ENCODE measurements at places on chromosomes 4 and X.

GRCh38 chr4:24736066-24736465, 59.3 kb upstream of the SOD3 start:
- no peak for DNase-seq

DNA sequence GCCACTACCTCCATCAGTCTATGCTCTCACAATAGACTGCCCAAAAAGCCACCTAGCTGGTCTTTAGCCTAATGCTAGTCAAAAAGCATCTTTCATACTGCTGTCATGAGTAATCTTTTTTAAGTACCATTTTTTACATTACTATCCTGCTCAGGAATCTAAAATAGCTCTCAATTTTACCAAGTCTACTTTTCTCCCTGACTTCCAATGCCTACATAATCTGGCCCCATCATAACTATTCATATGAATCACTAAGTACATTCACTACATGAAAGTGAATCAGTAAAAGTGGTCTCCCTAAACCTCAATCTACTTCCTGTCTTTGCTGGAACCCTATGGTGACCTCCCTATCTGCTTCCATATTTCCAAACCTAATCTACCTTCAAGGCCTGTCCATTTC, 105.9 kb downstream of the THOC2 start:
- DNase-seq, result no peak

DNA sequence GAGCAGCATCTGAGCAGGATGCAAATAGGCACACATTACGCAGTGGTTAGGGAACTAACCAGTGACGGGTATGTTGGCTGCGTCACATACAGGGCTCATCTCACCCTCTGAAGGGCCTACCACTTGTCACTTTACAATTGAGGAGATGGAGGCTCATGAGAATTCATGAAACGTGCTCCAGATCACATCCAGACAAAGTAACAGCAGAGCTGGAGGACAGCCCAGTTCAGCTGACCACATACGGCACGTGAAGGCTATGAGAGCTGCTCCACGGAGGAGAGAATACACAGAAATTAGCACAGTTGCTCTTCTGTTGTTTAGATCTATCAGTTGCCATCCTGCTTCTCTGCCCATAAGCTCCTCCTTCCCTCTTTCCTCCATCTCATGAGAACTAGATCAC, 78.4 kb downstream of the FAM9B start:
- DNase-seq, result no peak

DNA sequence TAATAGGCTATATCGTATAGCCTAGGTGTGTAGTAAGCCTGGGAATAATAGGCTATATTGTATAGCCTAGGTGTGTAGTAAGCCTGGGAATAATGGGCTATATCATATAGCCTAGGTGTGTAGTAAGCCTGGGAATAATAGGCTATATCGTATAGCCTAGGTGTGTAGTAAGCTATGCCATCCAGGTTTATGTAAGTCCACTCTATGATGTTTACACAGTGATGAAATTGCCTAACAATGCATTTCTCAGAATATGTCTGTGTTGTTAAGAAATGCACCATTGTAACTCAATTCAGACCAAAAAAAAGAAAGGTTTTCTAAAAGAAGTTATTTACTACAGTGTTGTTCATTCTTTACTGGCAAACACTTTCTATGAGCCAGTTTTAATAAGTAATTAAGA, 1387.2 kb downstream of the STIM2 start:
- DNase-seq, result no peak

- DNase-seq, result no peak
Measured at GRCh38 chr4:82044141-82044993, 329.4 kb downstream of the HNRNPD start.

GRCh38 chr4:1321486-1321885, 25.5 kb upstream of the UVSSA start:
- DNase-seq, result no peak

DNA sequence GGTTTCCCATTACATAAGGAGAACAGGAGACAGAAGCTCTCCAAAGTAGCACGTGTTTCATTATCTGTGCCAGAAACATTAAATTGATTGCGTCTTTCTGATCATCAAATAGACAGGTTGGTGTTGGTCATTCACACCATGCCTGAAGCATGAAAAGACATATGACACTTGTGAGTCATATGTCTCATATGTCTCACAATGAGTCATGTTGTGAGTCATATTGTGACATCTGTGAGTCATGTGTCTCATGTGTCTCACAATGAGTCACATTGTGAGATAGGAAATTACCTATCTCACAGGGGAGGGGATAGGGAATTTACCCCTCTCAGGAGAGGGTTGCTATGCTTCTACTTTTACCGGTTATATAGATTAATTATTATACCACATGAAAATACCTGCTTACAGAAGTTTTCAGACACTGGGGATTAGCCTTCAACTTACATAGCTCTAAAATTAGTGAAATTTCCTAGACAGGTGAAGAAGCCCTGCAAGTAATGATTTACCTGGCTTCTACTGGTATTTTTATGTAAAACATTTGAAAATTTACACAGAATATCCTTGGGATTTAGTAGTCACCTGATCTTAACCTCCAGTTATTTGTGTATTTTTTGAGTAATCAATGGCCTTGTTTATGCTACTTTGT, 80.8 kb downstream of the NPFFR2 start:
- no peak for DNase-seq

DNA sequence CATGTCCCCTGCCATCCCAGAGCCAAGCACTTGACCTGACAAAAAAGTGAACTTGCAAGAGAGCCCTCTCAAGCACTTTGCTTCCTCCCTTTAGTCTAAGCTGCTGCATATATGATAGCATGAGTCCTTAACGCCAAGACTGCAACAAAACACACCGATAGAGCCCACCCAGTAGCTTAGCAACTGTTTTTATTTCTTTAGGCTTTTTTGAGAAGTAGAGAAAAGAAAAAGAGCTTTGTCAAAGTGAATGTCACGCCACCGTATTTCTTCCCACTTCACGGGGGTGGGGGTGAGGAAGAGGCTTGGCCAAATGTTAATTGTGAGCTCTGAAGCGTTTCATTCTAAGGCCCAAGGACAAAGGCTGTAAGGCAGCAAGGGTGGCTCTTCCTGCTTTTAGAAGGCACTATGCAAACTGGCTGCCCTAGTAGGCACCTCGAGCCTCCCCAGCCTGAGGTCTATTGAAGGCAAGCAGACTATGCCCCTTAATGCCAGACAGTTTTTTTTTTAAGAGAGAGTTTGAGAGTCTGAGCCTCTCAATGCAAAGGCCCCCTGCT, 138.6 kb downstream of the HS6ST2 start:
- no peak for DNase-seq

GRCh38 chr4:174036111-174036510, 247.4 kb downstream of the FBXO8 start:
- no peak for DNase-seq

DNA sequence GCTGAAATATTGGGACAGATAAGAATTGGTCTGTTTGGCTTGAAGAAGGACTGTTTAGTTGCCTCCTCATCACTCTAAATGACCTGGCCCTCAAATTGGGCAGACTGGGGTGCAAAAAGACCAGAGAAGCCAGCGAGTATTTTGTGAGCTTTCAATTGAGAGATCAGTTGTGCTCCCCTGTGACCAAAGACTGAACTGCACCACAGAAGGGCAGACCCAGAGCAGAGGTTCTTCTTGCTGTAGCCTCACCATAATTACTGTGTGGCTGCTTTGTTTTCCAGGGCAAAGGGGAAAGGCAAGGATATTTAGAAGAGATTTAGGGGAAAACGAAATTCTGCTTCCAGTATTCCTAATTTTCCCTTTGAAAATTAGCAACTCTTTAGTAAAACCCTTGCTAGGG, 104.0 kb upstream of the MBNL3 start:
- no peak for DNase-seq

GRCh38 chr4:146260521-146260920, 46.2 kb downstream of the REELD1 start:
- no peak for DNase-seq

GRCh38 chrX:11164433-11164832, 53.3 kb downstream of the HCCS start:
- DNase-seq, result no peak

DNA sequence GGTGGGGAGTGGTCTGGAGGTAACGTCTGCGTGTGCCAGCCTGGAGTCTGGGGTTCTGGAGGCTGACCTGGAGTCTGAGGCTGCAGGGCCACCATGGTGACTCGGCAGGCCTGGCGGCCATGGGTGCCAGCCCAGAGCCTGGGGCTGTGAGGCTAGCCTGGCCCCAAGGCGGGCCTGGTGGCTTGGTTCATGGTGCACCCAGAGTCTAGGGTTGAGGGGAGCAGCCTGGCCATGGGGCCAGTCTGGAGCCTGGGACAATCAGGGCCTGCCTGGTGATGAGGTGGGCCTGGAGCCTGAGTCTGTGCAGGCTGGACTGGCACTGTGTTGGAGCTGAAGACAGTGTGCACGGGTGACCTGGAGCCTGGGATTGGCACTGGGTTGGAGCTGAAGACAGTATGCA, 64.9 kb downstream of the CXorf49B start:
- no peak for DNase-seq

DNA sequence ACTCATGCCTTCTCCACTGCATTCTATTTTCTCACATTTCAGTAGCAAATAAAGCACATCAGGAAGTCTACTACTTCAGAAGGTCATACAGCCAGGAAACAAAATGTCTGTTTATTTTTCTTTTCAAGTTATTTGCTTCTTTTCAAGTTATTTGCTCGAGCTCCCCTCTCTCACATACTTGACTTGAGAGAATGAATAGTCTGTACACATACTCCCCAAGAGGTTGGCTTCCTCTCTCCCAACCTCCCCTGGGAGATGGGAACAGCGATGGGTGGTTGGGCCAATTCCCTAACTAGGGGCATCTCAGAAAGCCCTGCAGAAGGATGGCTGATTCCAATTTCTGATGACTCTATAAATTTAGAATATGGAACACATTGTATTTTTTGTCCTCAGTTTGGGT, 64.7 kb upstream of the PTPN13 start:
- no peak for DNase-seq

DNA sequence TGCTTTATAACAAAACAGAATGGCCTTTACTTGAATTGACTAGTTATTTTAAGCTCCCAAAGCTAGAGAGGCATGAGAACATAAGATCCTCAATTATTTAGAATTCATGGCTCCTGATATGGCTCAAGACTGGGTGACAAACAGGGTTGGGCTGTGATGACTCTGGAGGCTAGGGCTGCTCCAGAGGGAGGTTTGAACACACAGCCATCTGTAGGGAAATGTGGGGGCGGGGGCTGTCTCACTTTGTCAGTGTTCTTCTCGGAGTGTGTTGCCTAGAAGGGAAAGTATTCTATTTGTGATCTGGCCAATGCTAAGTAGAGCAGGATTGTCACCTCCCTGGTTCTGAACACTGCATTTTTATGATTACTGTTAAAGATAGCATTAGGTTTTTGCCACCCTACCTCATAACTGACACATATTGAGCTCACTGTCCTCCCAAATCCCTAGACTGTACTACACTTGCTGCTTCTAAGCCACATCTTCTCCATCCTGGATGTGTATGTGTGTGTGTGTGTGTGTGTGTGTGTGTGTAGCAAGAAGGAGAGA, 45.9 kb downstream of the VSIG4 start:
- DNase-seq, result no peak

GRCh38 chrX:125108921-125109320, 210.8 kb upstream of the TEX13C start:
- DNase-seq, result no peak
